ENCODE measurements at places on chromosomes 2 and 18.
A peak's percentile ranks its signal among the peaks of the same experiment; 100 is the strongest.

DNA sequence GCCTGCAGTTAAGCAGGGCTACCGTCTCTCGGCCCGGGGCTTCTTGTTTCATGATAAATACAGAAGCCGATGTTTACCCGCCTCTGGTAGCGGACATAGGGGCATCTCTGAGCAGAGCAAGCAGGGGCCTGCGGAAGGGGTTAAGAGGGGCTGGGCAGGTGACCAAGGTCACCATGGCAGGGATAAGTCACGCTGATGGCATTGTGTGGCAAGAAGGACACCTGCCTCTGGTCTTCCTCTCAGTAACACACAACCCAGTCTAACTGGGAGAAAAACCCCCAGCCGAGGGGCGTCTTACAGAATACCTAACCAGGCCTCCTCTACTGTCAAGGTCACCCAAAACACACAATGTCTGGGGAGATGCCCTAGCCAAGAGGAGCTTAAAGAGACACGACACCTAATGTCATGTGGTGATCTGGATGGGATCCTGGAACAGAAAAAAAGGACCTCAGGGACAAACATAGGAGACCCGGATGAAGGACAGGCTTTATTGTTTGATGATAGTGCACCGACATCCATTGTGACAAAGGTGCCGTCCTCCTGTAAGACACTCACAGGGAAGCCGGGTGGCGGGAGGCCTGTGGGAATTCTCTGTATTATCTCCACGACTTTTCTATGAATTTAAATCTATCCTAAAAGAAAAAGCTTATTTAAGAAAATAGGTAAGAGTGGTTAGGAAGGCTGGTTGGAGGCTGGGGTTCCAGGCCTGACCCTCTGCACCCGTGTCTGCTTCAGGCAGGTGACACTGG is 24.8 kb downstream of the SH3BP4 start:
- DNase-seq, result no peak

DNA sequence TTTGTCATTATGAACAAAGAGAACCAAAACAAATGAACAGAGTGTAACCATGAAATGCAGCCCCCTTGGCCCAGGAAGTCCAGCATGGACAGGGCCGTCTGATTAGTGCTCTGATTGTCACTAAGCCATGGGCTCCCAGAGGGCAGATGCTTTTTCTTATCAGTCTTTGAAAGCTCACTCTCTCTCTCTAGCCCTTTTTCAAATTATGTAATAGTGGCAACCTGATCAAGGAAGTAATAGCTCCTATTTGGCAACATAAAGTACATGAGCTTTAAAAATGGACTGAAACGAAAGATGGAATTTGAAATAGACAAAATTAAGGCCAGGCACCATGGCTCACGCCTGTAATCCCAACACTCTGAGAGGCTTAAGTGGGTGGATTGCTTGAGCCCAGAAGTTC is 32.4 kb upstream of the EPG5 start:
- DNase-seq, result no peak

DNA sequence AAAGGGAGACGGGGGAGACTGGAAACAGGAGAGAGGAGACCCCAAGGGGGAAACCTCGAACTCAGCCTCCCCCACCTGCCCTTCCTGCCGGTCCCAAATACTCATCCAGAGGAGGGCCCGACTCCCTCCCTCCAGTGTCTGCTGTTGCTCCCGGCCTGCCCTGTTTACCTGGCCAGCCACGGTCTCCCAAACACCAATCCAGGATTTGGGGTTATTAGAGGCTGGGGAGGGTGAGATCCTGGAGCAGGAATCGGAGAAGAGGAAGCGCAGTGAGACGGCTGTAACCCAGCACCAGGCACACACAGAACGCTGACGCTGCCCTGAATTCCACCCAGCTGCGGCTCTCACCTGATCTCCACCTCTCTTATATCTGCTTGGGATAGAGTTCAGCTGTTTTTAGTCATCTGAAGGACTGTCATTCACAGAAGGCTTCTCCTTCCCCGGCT is 213.0 kb downstream of the TNS1 start:
- DNase-seq, result no peak

DNA sequence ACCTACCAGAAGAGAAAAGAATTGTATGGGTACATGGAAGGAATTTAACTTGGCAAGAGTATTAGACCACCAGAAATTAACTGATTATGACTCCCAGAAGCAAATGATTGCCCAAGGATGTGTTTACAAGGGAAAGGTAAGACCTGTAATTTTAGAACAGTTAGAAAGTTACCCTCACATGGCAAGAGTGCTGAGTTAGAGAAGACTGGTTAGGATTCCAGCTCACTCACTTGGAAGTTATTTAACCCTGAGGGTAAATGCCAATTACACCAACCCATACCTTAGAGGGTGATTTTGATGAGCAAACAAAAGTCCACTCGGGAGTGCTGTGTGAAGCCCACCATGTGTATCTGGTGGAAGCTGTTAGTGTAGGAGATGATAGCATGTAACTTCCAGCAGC is 170.2 kb downstream of the TPGS2 start:
- DNase-seq, result no peak

DNA sequence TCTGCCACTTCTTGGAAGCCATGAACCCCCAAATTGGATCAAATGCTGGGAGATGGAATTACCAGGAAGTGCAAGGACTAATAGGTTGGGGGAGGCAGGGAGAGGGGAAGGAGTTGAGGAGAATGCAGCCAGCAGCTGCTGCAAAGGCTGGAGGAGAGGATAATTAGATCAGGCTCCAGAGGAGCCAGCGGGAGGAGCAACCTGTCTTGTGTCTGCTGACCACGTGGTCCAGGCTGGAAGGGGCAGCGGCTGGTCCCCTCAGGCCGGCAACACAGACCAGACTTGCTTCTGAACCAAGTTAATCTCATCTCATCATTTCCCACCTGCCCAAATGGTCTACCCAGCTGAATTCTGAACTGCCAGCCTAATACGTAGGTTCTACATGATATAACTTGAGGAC is 68.3 kb downstream of the MRO start:
- no peak for DNase-seq

GRCh38 chr2:236776695-236777251 is 207.1 kb downstream of the ACKR3 start:
- DNase-seq, result no peak

DNA sequence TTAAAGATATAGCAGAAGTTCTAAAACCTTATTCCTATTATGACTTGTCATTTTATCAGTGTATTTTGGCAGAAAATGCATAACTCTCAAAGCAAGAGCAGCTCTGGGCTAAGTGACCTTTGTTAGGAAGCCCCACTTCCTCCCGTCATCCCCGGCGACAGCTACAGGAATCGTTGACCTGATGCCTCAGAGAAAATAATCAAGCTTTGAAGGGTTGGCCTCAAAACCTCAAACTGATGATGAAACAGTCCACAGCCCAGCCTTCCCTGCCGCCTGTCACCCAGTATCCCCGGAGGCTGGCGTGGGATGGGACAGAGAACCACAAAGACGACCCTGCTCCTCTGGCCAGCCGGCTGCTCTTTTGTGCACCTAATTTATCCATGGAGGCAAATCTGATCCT is 65.3 kb downstream of the KCNF1 start:
- no peak for DNase-seq

GRCh38 chr18:63161761-63162195 is 157.8 kb downstream of the BCL2 start:
- DNase-seq, result peak; percentile 71

DNA sequence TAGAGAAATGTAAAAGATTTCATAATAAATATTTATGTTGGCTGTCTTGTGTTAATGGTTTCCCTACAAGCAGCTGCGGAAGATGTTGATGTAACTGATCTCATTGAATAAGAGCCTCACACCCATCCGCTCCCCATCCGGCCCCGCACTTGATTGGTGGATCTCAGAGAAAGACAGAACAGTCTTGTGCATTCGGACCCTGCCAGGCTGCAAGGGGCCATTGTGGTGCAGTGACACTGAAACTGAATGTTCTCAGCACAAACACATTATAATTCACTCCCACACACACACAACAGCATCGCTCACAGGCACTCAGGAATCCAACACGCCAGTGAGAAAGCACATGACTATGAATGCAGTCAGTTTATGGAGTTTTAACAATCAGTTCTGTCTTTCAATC is 47.8 kb downstream of the PRELID3A start:
- no peak for DNase-seq

DNA sequence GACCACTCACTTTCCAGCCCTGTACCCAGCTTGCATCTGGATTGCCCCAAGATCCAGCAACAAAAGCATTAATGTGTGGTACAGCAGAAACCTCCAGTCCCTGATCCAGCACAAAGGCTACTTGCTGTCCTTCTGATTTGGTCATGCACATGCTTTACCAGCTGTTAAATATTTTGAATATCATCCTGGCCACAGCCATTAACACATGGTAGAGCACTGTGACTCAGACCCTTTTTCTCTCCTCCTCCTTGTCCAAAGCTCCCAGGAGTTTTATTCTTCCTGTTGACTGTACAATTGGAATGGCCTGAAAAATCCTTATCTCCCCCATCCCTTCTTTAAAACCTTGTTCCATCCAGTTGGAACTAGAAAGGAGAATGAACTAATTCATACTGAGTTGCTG is 419.7 kb upstream of the TNP1 start:
- no peak for DNase-seq

- DNase-seq, result no peak
These were observed 453 bp downstream of the KCNJ3 start for GRCh38 chr2:154698721-154699574.

GRCh38 chr2:232352511-232353091 is 25.9 kb upstream of the ALPP start:
- DNase-seq, result no peak

- no peak for DNase-seq
These were observed 57.4 kb upstream of the LAPTM4A start for GRCh38 chr2:20108655-20109396.

DNA sequence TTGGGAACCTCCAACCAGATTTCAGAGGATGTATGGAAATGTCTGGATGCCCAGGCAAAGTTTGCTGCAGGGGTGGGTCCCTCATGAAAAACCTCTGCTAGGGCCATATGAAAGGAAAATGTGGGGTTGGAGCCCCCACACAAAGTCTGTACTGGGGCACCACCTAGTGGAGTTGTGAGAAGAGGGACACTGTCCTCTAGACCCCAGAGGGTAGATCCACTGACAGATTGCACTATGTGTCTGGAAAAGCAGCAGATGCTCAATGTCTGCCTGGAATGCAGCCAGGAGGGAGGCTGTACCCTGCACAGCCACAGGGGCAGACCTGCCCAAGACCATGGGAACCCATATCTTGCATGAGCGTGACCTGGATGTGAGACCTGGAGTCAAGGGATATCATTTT is 573.7 kb upstream of the NXPH2 start:
- DNase-seq, result no peak

DNA sequence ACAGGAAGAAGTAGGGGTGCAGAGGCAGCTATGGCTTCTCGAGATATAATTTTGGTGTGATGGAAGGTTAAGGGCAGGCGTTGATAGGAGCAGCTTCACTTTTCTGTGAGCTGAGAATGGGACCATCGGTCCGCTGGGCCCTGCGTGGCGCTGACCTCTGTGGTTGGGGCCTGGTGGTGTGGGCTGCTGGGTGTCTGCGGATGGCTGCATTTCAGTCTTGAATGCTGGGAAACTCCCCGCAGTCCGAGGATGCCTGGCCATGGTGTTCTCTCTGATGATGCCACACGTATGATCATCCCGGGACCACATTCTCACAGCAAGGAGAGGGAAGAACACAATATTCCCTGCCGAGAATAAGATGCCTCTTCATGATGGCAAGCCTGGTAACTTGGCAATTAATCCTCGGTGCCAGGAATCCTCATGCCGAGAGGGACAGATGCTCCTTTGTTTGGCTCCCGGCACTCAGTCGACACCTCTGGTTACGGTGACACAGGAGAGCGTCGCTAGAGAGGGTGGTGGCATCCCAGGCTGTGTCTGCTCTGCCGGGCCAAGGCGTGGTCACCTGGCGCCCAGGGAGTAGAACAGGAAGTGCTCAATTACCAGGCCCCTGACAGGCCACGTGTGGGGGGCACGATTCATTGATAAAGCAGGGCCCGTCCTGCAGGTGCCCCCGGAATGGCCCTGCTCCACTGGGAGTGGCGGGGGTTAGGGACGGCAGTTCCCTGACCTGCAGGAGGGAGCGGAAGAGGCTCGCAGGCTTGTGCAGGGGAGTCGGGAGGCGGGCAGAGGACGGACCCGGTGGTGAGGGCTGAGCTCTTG is 119.4 kb upstream of the CTDP1 start:
- no peak for DNase-seq

- no peak for DNase-seq
These were observed 182.6 kb upstream of the CHAC2 start for GRCh38 chr2:53584986-53585385.

DNA sequence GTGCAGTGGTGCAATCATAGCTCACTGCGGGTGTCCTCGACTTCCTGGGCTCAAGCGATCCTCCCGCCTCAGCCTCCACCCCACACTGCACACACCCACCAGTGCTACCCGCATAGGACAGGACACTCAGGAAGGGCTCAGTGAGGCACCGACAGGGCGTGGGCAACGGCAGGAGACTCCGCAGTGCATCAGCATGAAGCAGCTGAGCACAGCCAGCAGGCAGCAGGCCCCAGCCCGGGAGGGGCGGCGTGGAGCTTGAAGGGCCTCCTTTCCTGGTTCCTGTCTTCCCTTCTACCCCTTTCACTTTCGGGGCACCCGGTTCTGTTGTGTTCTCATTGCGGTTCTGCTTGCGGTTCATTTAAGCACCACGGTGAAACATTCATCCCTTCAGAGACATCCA is 89.8 kb downstream of the ZNF516 start:
- DNase-seq, result no peak

GRCh38 chr2:42124011-42124785 is 45.0 kb upstream of the EML4 start:
- DNase-seq, result no peak

GRCh38 chr2:218406949-218407618 is 7.4 kb downstream of the CTDSP1 start:
- no peak for DNase-seq

GRCh38 chr2:234723400-234723799 is 226.5 kb upstream of the ARL4C start:
- no peak for DNase-seq
